ENCODE measurements at places on chromosomes 5 and 9.

DNA sequence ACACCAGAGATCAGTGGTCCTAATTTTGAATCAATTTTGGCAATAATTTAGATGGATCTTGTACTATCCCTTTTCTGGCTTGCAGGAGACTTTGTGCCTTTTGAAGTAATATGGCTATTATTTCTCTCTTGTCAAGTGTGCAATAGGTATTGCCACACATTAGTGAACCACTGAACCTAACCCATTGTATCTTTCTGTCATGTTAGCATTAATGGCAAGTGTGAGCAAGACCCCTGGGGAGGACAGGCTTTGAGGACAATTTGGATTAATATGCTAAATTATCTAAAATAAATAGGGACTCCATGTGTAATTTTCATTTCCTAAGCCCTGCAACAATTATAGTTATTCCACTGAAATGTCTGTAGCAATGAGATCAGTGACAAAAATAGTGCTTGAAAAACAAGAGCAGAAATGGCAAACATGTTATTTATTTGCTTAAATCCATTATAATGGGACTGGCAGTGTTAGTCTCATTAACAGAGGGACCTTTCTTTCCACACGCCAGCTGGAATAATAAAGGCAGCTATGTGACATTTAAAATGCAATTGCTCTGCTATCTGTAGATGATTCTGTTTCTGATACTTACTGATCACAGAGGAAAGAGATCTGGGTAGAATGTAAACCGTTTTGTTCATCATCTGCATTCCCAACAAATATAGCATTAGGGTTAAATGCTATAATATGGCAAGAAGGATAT lies 753.3 kb upstream of the ZNF608 start:
- peak; percentile 65 for DNase-seq

- no peak for DNase-seq
These were observed 232.2 kb upstream of the VLDLR start for GRCh38 chr9:2389404-2389803.

- no peak for DNase-seq
These were observed 122.9 kb upstream of the IL12B start for GRCh38 chr5:159453209-159453608.

DNA sequence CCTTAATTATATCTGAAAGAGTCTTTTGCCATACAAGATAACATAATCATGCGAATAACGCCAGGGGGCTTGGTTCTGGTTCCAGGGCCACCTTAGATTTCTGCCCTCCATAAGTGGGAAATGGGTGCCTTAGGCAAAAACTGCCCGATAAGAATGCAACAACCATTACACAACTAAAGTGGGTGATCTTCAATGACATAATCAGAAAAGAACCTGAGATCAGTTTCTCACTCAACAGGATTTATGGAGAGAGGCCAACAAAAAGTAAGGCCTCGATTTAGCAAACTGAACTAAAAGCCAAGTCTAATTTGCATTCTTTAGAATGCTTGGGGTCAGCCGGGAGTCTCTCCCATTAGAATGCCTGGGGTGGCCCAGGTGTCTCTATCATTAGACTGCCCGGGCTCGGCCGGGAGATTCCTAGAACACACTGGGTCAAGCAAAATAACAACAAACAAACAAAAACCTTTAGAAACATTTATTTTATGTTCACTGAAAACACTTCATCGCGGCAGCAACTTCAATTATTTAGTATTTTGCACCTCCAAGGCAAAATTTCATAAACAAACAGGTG lies 194.8 kb downstream of the AUH start:
- no peak for DNase-seq

DNA sequence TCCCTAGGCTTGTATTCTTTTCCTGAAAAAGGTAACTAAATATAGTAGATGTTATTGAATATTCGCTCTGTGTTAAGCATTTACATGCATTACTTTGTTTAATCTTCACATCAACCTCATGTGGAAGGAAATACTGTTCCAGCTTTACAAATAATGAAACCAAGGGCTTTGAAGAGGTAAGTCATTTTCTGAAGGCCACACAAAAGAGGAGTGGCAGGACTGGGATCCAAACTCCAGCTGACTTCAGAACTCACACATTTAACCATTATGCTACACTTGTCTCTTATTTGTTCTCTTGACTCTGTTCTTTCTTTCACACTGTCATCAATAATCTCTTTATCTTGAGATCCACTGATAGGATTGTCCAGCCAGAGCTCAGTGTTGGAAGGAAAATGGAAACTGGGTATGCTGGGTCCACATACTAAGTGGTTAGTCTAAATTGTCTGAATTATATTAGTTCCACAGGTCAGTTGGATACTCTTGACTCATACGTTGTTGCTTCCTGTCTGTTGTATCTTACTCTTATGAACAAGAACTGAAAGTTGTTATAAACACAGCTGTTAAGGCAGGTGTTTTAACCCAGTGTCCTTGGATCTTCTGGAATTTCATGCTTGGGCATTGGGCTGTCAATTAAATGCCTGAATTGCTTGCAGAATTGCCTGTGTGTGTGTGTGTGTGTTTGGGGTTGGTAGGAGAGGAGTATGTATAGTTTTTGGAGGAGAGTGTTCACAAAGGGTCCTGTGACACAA lies 65.6 kb downstream of the TLE4 start:
- no peak for DNase-seq

- no peak for DNase-seq
These were observed 13.9 kb upstream of the UNC5A start for GRCh38 chr5:176796411-176796810.

DNA sequence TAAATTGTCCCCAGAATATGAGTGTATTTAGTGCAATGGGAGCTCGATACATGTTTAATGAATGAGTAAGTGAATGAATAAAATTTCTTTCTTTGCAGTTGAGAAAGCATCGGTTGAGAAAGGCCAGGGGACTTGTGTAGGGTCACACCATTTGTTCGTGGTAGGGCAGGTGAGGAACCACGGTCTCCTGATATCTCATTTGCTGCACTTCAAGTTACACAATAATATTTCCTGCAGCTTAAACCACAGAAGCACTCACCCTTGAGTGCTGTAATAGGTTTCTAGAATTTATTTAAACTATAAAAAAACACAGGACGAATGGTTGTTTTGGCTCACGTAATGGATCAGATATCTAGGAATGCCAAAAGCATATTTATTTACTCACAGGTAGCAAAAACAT lies 429.8 kb downstream of the SPATA31D1 start:
- no peak for DNase-seq

- no peak for DNase-seq
These were observed 129.4 kb downstream of the ZSWIM6 start for GRCh38 chr5:61461417-61461816.

DNA sequence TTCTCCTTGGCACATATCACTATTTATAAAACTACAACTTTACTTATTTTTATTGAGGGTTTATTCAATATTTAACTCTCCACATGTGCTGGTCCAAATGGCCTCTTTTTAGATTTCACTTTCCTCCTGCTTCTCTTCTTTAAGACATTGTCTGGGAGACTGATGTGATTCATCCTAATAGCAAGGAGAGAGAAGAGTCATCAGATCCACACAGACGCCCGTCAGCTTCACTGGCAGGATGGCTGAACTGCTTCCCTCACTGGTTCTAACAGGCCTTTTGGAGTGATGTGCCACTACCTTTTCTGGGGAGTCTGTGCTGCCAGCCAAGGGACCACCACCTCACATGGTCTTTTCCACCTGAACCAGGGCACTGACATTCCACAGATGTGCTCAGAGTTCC lies 16.5 kb upstream of the ROR2 start:
- DNase-seq: no peak

GRCh38 chr5:66894480-66895240 lies 298.5 kb downstream of the MAST4 start:
- DNase-seq: no peak

DNA sequence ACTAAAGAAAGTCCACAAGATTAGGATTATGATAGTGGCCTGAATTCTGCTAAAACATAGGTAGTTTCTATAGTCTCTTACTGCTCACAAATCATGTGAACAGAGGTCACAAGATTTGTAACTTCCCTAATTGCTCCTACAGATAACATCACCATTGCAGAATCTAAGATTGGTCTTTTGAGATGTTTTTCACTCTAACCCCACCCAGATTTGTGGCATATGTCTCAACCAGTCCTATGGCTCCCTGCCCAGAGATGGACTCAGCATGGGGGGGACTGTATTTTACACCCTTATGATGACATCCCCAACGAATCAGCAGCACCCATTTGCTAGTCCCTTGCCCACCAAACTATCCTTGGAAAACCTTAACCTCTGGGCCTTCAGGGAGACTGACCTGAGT lies 1046.2 kb downstream of the CDH12 start:
- no peak for DNase-seq

DNA sequence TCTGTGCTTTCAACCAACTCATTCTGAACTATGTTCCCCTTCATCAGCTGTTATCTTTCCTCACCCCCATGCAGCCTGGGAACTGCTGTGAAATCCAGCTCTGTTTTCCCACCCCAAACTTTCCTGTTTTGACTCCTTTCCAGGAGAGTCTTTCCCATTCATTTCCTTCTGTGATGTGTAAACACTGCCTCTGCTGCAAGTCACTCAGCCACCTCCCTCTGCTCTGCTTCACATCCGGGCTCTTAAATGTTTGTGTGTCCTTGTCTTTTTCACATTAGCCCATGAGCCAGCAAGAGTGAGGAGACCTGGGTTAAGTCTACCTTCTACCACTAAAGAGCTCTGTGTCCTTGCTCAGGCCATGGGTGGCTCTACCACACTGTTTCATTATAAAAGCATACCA lies 137.5 kb downstream of the ICE1 start:
- no peak for DNase-seq

DNA sequence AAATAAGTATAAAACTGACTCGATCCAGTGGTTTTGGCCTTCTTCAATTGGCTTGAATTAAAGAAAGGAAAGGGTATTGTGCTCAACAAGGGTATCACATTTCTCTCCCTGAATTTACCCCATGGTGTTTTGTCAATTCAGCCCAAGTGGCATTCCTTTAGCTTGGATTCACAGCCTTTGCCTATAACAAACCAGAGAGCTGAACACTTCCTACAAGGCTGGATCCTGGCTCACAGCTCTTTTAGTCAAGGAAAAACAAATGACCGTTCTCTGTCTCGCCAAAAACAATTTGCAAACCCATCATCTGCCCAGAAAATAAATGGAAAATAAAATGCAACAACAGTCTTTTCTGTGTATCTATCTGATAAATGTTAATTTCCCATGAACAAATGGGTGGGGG lies 5.7 kb downstream of the ZNF366 start:
- DNase-seq: no peak

DNA sequence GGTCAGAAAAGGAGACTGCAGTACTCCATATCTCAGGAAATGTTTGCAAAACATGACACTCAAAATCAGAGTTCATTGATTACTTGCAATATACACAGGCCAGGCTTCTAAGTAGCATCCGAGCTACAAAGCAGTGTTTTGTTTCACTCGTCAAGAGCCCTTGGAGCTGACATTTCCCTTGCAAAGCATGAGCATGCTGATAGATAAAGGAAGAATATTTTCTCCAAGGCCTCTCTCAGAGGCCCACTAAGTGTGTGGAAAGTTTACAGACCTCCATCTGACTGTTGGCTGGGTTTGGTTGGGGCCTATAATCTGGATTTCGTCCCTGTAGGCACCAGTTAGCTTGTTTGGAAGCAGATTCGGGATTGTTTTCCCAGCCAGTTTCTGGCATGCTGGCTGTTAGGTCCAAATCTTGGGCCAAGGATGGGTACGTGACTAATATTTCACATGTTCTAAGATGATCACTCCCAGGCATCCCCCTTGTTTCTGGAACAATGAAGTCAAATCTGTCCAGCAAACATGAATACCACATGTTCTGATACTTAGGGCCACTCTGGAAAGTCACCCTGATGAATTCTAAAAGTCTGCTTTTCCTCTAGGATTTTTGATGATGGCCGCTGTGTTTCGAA lies 161.3 kb downstream of the RFK start:
- DNase-seq: no peak

DNA sequence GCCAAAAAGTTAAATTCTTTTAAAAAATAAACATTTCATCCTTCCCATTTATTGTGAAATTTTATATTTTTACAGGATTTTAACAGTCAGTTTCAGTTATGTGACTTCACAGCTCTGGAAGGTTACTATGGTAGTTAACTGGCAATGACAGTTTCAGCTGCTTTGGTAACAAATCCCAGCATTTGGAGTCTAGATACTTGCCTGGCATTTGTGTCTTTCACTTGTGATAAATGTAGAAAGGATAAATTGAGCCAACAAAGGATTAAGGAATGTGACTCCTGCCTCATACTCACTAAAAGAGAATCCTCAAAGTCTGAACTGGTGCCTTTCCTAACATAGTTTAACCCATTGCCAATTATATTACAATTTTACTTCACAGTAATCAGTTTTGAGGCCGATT lies 315.5 kb downstream of the FER start:
- DNase-seq: no peak

- no peak for DNase-seq
These were observed 69.4 kb upstream of the SPATA31D4 start for GRCh38 chr9:81858657-81859430.

Measured in NCI-H1930 (cell line).